ENCODE measurements at places on chromosomes 7 and 10.
A peak's percentile ranks its signal among the peaks of the same experiment; 100 is the strongest.

DNA sequence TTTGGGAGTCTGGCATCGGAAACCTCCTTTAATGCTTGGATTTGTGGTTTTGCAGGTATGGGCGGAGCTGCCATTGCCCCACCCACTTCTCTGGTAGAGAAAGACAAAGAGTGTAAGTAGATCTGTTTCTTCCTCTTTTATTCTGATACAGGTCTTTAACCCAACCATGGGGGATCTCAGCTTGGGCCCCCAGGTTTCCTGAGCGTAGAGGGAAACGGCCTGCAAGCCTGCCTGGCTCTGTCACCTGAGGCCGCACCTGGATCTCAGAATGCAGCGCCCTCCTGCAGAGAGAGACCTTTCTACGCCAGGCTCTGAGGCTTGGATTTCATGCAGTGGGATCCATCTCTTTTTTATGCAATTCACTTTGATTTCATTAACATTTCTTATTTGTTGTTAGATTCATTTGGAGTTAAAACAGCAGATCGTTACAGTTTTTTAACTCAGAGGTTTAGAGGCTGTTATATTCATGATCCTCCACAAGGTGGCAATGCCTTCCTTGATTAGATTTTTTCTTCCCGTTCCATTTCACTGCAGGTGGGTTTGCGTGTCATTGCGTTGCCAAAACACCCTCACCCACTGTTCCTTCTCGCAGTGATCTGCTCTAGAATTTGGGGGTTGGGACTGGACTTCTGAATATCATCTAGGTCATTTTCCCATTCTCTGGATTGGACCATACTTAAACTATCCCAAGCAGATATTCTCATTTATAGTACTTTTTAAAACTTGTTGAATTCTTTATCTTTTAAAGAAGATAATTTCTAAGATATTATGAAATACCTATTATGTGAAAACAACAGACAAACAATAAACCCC lies 20.0 kb downstream of the RBM17 start:
- no peak for DNase-seq

- DNase-seq, result peak; percentile 36
Measured at GRCh38 chr10:33032654-33033151, 74.7 kb upstream of the ITGB1 start.

DNA sequence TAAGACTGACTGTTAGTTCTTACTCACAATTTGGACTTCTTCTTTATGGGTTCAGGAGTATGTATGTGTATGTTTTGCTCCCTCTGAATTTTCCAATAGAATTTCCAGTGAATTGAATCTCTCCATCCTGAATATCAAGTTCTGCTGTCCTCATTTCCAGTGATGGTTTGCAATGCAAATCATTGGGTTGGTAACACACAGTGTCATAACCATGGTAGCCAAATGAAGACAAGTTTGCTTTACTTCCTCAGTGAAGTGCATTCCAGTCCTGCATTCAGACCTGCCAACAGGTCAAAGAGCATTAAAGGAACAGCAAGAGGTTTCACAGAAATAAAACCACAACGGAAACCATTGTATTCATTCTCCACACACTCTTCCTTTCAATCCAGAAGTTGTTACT lies 15.2 kb downstream of the ITPRID1 start:
- DNase-seq, result no peak

DNA sequence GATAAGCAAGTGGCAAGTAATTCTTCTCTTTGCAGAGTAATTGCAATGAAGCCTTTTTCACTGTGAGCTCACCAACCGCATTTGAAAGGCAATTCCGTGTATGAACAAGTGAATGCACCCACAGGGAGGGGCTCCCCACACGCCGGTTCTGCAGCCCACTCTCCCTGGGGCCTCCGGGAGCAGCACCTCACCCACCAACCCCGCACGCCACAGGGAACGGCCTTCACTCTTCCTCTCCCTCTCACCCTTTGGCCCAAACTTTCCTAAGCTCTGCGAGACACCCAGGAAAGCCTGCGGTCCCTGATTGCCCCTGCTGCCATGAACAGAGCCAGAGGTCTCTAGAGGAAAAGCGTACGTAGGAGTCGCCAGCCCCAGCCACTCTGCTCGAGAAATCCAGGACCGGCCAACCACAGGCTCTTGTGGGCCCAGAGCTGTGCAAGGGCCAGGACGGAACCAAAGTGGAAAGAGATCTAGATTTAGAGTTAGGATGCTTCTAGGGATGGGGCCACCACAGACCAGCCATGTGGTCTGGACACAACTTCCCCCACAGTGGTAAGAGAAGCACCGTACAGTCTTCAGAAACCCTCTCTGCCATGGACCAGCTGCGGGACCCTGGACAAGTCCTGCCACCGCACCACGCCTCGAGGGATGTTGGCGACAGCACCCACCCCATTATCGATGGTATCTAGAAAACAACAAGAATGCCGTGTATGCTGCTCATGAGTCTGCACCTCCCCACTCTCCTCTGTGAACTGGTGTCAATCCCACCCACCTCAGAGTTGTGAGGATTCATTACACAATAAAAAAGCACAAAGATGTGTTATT lies 3.6 kb downstream of the WDR86 start:
- no peak for DNase-seq

DNA sequence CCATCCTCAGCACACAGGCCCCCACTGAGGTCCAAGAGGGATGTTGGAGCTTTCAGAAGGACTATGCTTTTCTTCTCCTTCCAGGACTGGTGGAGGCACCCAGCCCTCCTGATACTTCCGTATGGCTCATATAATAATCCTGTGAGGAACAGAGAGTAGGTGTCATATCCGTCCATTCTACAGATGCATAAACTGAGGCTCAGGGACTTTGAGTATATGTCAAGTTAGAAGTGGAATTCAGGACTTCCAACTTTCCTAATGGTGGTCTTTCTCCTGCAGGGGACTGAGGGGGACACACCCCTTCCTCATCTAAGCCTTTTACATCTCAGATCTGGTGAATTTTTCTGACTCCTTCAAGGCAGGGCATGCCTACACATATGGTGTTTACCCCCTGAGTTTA lies 153.7 kb downstream of the RPS24 start:
- DNase-seq, result no peak

DNA sequence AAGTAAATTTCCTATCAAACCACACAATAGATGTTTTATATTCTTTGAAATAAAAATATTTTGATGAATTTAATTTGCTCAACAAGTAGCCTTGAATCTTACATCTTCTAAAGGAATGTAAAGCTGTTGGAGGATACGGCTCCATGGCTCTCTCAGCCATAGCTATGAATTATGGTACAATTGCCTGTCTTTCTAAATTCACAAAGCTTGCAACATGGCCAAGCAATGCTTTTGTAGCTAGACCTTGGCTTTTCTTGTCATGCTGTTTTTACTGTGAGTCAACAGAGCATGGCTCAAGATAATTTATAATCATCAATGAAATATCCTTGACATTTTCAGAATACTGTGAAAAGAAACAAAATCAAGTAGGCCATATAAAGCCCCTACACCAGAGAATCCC lies 286.7 kb downstream of the CACNA2D1 start:
- no peak for DNase-seq

DNA sequence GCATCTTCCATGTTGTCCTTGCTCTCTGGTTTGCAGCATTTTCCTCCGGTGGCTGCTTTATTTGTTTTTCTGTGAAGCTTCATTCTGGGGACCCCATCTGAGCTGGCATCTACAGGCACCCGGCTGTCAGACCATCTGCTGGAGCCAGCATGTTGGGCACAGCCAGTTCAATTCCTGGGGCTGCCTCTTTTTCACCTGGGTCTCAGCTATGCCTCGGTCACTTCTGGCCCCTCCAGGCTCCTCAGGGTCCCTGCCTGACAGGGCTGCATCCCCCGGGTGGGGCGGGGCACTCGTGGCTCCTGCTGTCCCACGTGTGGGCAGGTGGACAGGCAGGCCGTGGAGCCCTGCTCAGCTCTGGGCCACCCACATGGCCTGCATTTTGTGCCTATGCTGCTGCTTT lies 8.1 kb downstream of the SCART1 start:
- DNase-seq, result no peak
